CD4-positive, alpha-beta memory T cell (primary cell): ENCODE measurements at places on chromosomes 1 and 21. TPM values are rescaled to one million over a fixed set of nuclear protein-coding genes. Genes with fewer than 3 reads are reported as not detected.

GRCh38 chr1:28378906-28379305, 9.4 kb downstream of the PHACTR4 start:
- no peak for DNase-seq

DNA sequence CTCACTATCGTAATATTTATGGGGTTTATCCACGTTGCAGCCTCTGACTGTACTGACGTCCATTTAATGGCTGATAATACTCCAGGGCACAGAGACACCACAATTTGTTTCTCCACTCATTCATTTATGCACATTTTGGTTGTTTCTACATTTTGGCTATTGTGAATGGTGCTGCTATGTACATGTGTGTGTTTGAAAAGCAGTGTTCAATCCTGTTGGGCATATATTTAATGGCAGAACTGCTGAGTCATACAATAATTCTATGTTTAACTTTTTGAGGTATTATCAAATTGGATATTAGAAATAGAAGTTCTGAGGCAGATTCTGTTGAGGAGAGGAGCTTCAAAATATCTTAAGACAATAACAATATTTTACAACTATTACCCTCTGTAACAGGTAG, 39.0 kb upstream of the NADK start:
- DNase-seq = no peak

DNA sequence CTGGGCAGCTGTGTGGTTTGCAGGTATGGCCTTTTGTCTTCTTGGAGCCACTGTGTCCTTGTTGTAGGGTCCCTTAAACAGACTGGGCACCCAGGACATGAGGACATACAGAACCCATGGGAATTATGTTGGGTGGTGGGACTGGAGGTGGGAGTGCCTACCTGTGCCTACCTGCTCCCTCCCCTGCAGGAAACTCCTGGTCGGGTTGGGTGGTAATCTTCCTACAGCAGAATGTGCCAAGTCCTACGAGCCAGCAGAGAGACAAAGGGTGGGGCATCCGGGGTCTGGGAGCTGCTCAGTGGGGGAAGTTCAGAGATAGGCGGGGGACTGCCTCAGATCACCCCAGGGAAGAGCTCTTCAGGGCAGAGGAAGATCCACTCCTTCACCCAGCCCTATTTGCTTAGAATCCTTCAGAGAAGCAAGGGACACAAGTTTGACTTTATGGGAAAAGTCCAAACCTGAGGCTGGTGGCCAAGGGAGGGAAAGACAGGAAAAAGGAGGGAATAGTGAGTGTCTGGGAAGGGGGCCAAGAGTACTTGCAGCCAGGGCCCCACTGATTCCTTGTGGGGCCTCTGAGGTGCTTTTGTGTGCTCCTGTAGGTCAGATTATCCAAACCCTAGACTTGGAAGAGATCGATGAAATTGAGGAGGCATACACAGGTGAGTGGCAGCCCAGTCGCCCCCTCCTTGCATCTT, 58.3 kb downstream of the KIF21B start:
- no peak for DNase-seq

Gene FTCD
- not detected for polyA plus RNA-seq

DNA sequence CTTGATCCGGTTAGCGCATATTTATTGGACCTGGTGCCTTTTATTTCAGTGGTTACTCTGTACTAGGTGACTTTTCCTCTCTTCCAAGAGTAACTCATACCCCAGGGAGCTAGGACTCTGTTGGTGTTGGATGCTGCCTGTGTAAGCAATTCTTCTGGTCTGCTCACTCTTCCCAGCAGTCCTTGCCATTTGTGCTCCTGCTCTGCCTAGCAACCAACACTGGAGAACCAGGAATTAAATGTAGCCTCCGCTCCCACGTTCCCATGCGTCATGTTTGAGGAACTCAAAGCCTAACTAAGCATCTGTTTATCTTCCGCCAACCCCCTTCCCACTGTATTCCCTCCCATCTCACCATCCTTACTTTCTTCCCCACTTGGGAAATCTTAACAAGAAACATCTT, 65.7 kb upstream of the RAVER2 start:
- DNase-seq = no peak

GRCh38 chr21:32370998-32371766, 21.6 kb downstream of the URB1 start:
- DNase-seq = no peak

GRCh38 chr21:33302796-33303195, 22.0 kb upstream of the IFNAR1 start:
- no peak for DNase-seq

- DNase-seq = no peak
Observed at GRCh38 chr1:168608796-168609715, 32.7 kb downstream of the XCL1 start.

DNA sequence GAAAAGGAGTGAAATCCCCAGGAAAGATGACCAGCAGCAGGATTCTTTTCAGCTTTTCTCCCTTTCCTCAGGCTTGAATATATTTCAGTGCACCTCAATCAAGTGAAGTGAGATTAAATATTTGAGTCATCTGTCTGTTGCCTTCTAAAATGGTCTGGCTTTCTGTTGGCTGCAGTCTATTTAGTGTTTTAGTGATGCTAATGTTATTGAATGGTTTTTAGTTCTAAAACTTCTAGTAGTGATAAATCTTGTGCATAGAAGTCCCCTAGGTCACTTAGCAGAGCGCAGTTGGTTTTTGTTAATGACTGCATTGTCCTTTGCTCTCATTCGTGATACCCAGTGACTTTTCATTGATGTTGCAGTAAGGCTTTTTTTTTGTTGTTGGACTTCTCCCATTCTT, 53.5 kb downstream of the ITSN1 start:
- DNase-seq = no peak

Gene MNDA
- polyA plus RNA-seq = 0.57 TPM
